ENCODE measurements at places on chromosomes 3 and 15. TPM values are rescaled to one million over a fixed set of nuclear protein-coding genes. Genes with fewer than 3 reads are reported as not detected.
A peak's percentile ranks its signal among the peaks of the same experiment; 100 is the strongest.

The C2CD4B gene
- total RNA-seq: not detected

The PIERCE2 gene
- total RNA-seq: not detected

The RASSF1 gene
- total RNA-seq: 11.7 TPM

The CDHR4 gene
- total RNA-seq: not detected

The SIDT1 gene
- total RNA-seq: 0.20 TPM

The UBAP1L gene
- 0.59 TPM for total RNA-seq

The SLC9C1 gene
- not detected for total RNA-seq

DNA sequence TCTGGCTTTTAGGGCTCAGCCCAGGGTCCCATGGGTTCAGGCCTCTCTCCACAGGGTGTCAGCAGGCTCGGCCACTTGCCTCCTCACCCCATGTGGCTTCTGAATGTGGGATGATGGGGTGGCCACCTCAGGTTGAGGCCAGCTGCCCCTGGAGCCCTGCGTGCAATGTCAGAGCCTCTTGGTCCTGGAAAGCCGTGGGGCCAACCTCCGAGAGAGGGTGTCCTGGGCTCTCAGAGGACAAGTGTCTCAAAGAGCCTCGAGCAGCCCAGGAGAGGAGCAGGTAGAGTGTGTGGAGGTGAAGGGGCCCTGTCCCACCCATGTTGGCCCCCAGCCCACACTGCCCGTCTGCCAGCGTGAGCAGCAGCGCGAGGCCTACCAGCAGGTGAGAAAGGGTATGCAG lies 86.0 kb downstream of the PLXNA1 start:
- no peak overlapping the region for H3K27ac ChIP-seq
- no peaks in the 10 kb centered on the region for H3K36me3 ChIP-seq
- H3K4me3 ChIP-seq: no peak overlapping the region
- peaks cover 4% of the 10 kb centered on the region for H3K27me3 ChIP-seq
- no peak for DNase-seq
- no peaks in the 10 kb centered on the region for H3K4me1 ChIP-seq

DNA sequence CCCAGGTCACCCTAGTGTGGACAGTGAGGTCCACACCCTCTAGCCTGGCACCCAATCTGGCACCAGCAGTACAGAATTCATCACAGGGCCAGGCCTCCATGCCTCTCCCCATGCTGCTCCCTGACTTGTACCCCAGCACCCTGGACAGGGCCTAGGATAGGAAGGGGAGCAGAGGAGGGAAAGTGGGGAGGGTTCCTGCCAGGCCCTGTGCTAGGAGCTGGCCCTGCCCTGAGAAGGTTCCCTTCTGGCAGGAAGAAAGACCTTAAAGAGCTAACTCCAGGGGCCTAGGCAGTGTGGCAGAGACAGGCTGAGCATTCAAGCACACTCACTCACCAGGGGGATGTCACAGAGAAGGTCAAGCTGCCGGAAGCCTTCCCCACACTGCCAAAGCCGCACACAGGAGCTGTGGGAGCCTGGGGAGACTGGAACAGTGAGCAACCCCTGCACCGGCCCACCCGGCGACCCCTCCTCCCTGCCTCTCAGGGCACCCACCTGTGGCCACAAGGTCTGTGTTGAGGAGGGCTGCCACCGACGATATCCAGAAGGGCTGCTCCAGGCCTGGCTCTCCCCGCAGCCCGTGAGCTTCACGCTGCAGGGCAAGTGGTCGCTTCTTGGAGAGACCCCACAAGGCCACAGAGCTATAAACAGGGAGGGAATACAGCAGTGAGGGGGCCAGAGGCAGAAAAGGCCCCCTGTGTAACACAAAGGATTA lies 7.4 kb downstream of the RRP9 start:
- H3K27ac ChIP-seq: no peak overlapping the region
- H3K4me3 ChIP-seq: no peak overlapping the region
- DNase-seq: no peak
- H3K36me3 ChIP-seq: peaks cover 40% of the 10 kb centered on the region

GRCh38 chr3:84738086-84738485 lies 220.7 kb upstream of the CADM2 start:
- DNase-seq: no peak
- no peaks in the 10 kb centered on the region for H3K27me3 ChIP-seq
- H3K4me3 ChIP-seq: no peak overlapping the region
- H3K36me3 ChIP-seq: no peaks in the 10 kb centered on the region
- H3K4me1 ChIP-seq: no peaks in the 10 kb centered on the region

DNA sequence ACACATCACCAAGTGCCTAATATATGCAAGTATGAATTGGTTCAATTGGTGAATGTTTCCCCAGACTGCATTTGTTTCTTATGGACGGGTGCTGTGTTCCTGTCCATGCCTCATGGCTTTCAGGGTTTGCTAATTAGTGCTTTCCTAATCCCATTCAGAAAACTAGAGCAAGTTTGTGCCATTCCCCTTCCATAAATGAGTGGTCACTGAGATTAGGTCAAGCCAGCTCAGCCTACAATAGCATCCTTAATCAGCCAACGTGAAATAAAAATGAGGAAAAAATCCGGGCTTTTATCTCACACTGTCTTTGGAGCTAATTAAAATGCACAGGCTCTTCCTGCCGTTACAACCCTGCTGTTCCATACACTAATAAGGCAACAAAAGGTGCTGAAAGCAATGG lies 788.8 kb downstream of the ROBO1 start:
- H3K27ac ChIP-seq: no peak overlapping the region
- DNase-seq: no peak
- no peak overlapping the region for H3K4me3 ChIP-seq
- H3K4me1 ChIP-seq: peaks cover 3% of the 10 kb centered on the region
- peaks cover 2% of the 10 kb centered on the region for H3K36me3 ChIP-seq
- no peaks in the 10 kb centered on the region for H3K27me3 ChIP-seq

DNA sequence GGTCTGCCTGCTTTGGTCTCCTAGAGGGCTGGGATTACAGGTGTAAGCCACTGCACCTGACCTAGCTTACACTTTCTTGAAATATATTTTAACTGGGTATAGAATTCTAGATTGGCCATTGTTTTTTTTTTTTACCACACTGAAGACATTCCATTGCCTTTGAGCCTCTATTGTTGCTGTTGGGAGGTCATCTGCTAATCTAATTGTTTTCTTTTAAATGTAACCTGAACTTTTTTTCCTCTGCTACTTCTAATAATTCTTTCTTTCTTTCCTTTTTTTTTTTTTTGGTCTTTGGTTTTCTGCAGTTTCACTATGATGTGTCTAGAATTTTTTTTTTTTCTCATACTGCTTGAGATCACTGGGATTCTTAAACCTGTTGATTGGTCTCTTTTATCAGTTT lies 28.1 kb downstream of the ERICH6 start:
- H3K36me3 ChIP-seq: no peaks in the 10 kb centered on the region
- H3K27ac ChIP-seq: no peak overlapping the region
- H3K4me1 ChIP-seq: no peaks in the 10 kb centered on the region
- H3K4me3 ChIP-seq: no peak overlapping the region
- no peaks in the 10 kb centered on the region for H3K27me3 ChIP-seq
- no peak for DNase-seq

- peaks cover 17% of the 10 kb centered on the region for H3K27me3 ChIP-seq
- DNase-seq: no peak
- no peaks in the 10 kb centered on the region for H3K36me3 ChIP-seq
These were observed 18.3 kb downstream of the NMNAT3 start for GRCh38 chr3:139659511-139659910.

- no peaks in the 10 kb centered on the region for H3K36me3 ChIP-seq
- DNase-seq: no peak
- H3K4me3 ChIP-seq: no peak overlapping the region
- peaks cover 21% of the 10 kb centered on the region for H3K4me1 ChIP-seq
- H3K27ac ChIP-seq: no peak overlapping the region
- no peaks in the 10 kb centered on the region for H3K27me3 ChIP-seq
These were observed 25.4 kb upstream of the PIGZ start for GRCh38 chr3:196994056-196994455.

DNA sequence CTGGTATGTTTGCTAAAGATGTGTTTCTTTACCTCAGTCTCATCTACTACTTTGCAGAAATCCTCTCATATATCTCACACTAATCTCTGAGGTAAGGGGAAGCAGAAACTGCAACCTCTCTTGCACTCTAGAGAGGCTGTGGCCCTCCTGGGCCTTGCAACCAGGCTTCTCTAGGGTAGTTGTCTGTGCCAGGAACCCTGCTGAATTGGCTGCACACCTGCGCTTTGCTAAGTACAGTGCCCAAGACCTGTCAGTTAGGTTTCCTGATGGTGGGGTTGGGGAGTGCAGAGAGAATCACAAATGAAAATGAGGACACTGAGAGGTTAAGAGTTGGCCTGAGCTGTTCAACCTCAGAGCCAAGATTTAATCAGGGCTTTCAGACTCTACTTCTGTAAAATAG lies 117.2 kb upstream of the PLXNA1 start:
- H3K4me3 ChIP-seq: no peak overlapping the region
- peaks cover 12% of the 10 kb centered on the region for H3K4me1 ChIP-seq
- no peaks in the 10 kb centered on the region for H3K36me3 ChIP-seq
- H3K27me3 ChIP-seq: no peaks in the 10 kb centered on the region
- no peak for DNase-seq

GRCh38 chr3:195159117-195159813 lies 111.7 kb downstream of the XXYLT1 start:
- H3K27ac ChIP-seq: peak overlapping the region; percentile 83
- peaks cover 34% of the 10 kb centered on the region for H3K4me1 ChIP-seq
- no peaks in the 10 kb centered on the region for H3K27me3 ChIP-seq

DNA sequence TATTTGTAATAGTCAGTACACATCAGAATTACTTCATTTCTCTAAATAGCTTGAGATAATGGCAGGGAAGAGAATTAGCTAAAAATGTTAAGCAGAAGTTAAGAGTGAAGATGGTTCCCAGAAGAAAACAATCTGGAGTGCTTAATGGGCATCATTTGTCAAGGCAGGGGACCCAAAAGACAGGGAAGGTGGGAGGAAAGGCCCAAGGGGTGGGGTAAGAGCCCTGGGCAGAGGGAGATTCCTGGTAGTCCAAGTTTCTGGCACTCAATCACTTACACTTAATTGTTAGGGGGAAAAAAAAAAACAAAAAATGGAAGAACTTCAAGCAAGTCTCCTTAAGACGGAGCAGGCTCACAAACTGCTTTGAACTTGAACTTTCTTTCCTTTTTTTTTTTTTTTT lies 28.9 kb downstream of the TNFAIP8L3 start:
- H3K27ac ChIP-seq: no peak overlapping the region
- H3K4me1 ChIP-seq: no peaks in the 10 kb centered on the region
- no peaks in the 10 kb centered on the region for H3K27me3 ChIP-seq
- no peak overlapping the region for H3K4me3 ChIP-seq

GRCh38 chr3:9183011-9183410 lies 66.4 kb downstream of the SRGAP3 start:
- H3K27ac ChIP-seq: no peak overlapping the region
- H3K36me3 ChIP-seq: no peaks in the 10 kb centered on the region
- DNase-seq: no peak

- H3K27ac ChIP-seq: no peak overlapping the region
- DNase-seq: no peak
- no peaks in the 10 kb centered on the region for H3K36me3 ChIP-seq
- H3K27me3 ChIP-seq: no peaks in the 10 kb centered on the region
- H3K4me3 ChIP-seq: no peak overlapping the region
These were observed 215.6 kb downstream of the PDCD6IP start for GRCh38 chr3:34013818-34014570.
